Endothelial cell of umbilical vein (primary cell): ENCODE measurements at places on chromosomes 3 and 15.

GRCh38 chr3:110901536-110901935 lies 170.1 kb upstream of the NECTIN3 start:
- no peak for DNase-seq

- DNase-seq = no peak
Measured at GRCh38 chr15:31435912-31436628, 109.4 kb downstream of the KLF13 start.

DNA sequence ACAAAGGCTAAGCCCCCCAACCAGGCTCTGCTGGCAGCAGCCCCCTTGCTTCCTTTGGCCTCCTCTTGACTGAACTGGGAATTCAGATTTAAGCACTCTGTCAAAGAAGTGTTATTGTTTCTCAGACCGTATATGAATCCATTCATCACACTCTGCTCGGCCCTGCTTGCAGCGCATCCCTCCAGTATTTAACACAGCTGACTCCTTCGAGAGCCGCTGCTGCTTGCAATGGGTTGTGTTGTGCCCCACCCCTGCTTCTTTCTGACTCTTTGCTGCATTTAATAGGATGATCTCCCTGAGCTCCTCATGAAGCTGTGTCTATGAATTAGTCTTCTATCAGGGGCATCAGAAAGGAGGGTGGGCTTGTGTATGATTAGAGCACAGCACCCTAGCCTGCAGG lies 31.2 kb downstream of the C3orf20 start:
- no peak for DNase-seq

DNA sequence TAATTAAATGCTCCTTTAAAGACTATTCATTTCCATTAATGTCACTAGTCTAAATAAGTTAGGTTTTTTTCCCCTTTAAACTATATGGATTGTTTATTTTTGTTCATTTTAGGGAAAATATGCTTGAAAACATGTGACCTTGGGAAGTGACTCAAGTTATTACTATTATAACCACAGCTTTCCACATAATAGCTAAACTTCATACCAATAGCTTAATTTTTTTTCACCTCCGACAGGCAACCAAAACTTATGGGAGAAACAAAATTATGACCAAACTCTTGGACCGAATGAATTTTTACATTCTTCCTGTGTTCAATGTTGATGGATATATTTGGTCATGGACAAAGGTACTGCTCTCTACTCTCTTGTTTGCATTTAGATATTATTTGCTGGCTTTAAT lies 16.2 kb downstream of the CPA3 start:
- DNase-seq = peak; percentile 58

DNA sequence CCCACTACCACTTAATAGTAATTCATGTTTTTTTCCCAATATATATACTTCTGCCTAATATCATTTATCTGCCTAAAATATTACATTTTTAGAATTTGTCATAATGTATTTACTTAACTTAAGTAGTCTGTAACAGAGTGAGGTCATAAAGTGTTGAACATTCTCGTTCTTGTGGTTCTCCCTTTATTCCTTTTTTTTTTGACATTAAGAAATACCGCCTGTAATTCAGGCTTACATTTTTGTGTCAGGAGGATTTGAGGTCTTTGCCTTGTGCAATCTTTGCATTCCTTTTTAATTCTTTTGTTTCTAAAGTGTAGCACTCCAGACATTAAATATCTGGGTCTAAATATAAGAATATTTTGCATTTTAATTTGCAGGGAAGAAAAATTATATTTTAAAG lies 315.4 kb downstream of the PTPRG start:
- no peak for DNase-seq

DNA sequence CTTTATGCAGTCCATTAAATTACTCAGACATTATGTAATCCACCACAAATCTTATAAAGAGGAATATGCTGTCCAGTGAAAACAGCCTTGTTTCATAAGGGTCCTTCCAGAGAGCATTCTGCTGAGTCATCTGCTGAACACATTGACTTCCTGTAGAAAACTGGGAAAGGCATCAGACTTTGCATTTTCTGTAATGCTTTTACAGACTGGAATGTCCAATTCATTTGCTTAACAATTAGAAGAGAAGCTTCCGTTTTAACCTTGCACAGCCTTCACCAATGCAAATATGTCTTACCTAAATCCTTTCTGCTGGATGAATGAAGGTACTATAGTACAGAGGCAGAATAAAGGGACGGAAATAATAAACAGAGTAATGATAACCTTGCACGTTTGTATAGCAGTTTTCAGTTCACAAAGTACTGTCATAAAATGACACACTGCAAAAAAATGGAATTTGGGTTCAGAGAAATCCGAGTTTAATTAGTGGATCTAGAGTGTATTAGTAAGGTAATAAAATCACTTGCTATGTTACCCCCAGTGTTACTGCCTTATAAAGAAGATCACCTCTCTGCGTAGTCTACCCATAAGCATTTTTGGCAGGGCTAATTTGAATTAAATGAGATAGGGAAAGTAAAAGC lies 301.5 kb downstream of the PYDC2 start:
- peak; percentile 58 for DNase-seq

- no peak for DNase-seq
Measured at GRCh38 chr15:33533197-33533596, 222.4 kb downstream of the RYR3 start.

DNA sequence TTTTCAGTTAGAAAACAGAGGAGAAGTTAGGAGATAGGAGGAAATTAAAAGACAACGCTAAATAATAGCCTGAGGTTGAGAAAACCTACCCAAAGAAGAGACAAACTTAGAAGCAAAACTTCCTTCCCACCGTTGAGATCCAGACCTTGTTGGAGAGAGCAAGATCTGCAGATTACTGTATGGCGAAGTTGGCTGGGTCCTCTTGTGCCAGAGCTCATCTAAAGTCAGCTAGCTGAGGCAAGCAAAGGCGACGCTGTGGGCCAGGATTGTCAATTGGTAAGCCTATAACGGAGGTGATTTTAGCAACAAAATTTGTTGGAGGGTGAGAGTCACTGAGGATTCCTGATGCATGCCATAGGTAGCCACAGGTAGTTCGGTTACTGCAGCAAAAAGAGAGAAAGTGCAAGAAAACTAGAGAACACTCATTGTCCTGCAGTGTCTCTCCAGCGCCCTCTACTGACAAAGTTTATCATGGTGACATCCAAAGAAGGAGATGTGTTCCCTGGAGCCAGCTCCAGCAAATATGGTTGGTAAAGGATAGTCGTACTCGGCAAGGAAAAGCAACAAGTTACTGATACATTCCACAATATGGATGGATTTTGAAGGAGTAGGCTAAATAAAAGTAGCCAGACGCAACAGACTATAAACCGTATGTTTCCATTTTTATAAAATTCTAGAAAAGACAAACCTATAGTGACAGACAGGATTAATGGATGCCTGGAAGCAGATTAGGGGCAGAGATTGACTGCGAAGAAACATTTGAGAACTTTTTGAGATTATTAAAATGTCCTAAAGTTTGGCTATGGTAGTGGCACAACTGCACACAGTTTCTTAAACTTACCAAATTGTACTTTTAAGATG lies 9.8 kb upstream of the OR5K4 start:
- peak; percentile 42 for DNase-seq

DNA sequence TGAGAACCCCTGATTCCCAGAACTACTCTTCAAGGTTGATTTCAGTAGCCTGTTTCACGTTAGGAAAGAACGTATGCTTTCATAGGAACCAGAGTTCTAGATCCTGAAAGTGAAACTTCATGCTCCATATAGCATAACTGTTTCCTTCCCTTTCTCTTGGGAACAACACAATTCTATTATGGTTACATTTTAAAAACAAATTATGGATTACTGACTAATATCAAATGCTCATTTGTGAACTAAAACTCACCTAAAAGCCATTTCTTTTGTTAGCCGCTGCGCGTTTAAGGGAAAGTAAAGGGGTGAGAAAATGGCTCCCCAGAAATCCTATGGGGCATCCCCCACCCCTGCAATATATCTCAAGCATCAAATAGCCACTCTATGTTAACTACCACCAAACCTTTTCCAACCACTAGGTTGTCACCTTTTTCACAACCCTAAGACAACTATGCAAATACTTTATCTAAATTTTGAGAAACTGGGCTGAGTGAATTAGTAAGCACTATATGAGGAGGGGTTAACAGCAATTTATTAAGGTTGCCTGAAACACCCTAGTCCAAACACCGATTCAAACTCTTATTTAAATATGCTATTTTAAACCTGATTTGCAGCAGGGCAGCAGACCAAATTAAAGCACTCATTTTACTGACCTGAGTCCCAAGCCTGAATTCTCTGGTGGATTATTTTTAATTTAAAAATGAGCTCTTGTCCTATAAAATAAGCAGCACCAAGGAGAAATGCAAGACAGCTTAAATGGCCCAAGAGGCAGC lies 2.4 kb downstream of the SIAH2 start:
- DNase-seq = no peak

DNA sequence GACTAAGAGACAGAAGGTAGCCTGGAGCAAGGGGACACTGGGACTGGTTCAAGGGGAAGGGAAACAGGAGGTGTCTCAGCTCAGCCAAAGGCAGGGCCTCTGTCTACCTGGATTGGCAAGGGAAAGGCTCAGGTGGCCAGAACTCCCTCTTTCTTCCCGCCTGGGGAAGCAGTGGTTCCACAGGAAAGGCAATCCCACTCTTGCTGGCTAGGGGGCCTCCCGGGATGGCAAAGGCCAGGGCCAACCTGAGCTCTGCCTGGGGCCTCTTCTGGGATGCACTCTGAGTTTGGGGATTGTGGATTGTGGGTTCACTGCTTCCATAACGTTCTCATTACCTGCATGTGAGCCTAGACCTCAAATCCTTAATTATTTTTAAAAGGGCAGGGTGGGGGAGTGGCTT lies 13.0 kb upstream of the PARP6 start:
- DNase-seq = no peak

DNA sequence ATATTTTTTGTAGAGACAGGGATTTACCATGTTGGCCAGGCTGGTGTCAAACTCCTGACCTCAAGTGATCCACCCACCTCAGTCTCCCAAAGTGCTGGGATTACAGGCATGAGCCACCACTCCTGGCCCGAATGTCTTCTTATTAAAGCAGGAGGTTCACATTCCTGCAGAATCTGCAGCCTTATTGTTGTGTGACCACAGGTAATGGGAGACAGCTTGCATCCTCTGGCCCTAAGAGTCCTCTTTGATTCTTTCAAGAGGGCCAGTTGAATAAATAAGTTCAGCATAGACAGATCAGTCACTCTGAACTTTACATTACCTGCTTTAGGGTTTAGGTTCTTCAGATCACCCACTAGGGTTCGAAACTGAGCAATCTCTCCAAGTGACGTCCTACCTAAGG lies 172.9 kb upstream of the TOPAZ1 start:
- DNase-seq = no peak

DNA sequence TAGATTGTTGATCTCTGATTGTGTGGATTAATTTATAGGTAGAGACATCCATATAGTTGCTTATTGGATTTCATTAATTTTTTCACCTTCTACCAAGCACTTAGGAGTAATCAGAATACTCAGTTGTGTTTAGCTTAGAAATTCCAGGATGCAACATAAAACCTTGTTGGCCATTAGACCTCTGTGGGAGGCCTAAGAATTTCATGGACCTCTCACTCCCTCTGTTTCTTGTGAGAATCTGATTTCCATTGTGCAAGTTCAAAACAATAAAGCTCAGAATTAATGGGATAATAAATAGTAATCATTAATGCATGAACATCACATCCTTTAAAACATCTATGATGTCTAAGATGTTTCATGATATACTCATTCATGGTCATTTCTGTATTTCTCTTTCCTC lies 332.4 kb downstream of the GRM7 start:
- DNase-seq = no peak

DNA sequence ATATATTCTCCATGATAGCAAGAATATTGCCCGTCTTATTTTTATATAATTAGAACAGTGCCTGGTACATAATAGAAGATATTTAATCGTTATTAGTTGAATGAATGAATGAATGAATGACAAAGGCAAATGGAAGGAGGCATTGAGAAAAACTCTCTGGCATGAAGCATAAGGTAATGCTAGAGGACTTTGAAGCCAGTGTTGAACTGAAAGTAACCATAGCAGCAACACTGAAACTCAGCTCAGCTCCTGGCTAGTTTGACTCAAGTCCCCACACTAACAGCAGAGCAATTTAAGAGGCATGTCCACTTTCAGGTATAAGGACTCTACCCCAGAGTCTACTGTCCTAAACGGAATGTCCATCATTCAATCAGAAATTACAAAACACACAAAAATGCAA lies 227.0 kb downstream of the CPNE4 start:
- no peak for DNase-seq

- DNase-seq = no peak
Measured at GRCh38 chr15:21260966-21261395, 179.3 kb downstream of the POTEB3 start.

DNA sequence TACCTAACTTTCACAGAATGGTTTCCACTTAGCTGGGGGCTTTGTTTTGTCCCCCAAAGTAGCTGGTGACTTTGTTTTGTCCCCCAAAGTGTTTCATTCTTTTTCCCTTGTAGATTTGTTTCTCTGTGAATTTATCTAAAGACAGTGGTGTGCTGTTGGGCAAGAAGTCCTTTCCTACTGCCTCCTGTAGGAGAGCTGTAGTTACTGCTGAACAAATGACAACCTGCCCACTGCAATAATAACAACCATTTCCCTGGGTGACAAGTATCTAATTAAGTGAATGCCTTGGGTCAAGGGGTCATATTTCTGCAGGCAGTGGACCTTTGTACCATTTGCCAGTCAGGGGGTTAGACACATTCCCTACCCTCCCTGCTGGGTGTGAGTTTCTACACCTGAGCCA lies 125.4 kb upstream of the BFSP2 start:
- DNase-seq = no peak

GRCh38 chr15:100879464-100880138 lies at the start of gene ALDH1A3:
Gene ALDH1A3 (plus strand): TSS chr15:100879831. CDS start chr15:100879908, 77 bp downstream.
- no peak for DNase-seq

GRCh38 chr15:38406436-38406835 lies 47.5 kb upstream of the FAM98B start:
- no peak for DNase-seq

- no peak for DNase-seq
Measured at GRCh38 chr15:87741350-87741749, 515.2 kb downstream of the NTRK3 start.

- DNase-seq = no peak
Measured at GRCh38 chr3:41769106-41769505, 192.8 kb downstream of the ULK4 start.

DNA sequence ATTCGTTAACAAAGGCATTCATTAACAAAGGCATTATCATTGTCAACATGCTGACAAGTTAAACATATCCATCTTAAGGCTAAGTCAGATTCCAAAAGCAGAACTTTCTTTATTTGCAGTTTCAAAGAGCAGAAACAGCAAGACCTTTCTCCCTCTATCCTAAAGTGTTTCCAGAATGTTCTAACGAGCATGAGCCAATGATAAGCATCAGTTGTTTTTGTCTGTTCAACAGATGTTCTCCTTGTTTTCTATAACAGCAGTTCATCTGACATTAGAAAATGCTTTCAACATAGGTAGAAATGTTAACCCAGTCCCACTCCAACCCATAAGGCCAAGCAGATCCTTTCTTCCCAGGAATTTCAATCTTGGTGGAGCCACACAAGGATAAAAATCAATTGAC lies 77.6 kb upstream of the POMGNT2 start:
- DNase-seq = no peak

DNA sequence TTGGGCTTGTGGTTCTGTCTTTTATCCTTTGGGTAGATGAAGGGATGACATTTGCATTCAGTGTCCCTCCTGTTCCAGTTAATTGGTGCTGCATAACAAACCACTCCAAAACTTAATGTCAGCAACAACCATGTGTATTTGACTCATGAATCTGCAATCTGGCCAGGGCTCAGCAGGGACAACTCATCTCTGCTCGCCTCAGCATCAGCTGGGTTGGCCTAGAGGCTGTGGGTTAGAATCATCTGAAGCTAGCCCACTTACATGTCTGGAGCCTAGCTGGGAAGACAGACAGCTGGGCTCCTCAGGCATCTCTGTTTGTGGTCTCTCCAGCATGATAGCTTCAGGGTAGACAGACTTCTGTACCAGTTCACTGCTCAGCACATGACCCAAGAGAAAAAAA lies 92.0 kb downstream of the TMEM108 start:
- DNase-seq = no peak
